ENCODE measurements at places on chromosomes 11 and 22.

DNA sequence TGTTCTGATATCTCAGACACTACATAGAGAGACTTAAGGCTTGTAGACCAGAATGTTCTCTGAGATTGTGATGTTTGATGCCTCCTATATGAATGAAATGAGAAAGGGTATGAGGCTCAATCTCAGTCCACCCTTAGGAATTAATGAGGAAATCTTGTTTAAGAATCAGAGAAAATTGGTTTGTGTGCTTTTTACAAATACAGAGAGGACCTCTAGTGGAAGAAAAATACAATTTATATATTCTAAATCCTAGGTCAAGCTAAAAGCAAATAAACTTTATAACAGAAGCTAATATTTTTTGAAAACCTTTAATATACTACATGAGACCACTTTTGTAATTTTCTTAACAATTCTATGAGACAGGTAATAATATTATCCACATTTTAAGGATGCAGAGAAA lies 5.0 kb upstream of the OR52H1 start:
- ATAC-seq = no peak

DNA sequence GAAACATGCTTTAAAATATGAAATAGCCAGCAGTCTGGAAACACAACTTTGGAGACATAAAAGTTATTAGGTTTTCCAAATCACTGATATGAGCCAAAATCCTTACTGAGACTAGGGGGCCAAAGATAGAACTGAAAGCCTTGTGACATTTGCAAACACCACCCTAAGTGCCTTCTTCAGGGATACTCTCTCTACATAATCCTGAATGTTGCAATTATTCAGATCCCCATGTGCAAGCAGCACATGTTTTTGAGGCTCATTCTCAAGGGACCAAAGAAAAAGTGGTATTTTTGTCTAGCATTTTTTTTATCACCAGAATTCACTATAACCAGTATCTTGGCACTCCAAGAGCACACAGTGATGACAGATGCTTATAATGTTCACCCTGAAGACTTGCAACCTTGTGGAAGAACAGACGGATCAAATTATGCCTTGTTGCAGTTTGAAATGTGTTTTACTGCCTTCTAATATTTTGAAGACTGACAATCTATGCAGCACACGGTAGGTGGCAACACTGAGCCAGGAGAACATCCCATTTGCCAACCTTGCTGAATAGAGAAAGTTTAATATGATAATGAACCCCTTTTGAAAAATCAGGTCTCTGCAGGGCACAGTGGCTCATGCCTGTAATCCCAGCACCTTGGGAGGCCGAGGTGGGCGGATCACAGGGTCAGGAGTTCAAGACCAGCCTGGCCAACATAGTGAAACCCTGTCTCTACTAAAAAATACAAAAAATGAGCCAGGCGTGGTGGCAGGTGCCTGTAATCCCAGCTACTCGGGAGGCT lies 78.5 kb downstream of the PLEKHA7 start:
- ATAC-seq = no peak

- no peak for ATAC-seq
Observed at GRCh38 chr11:91804042-91804441, 420.6 kb upstream of the FAT3 start.

GRCh38 chr11:61173456-61173855 lies 12.2 kb upstream of the VPS37C start:
- ATAC-seq = no peak

- ATAC-seq = no peak
Observed at GRCh38 chr11:128040603-128041002, 546.8 kb downstream of the ETS1 start.

- no peak for ATAC-seq
Observed at GRCh38 chr22:36304429-36304828, 51.5 kb downstream of the APOL1 start.

- no peak for ATAC-seq
Observed at GRCh38 chr11:88068848-88069554, 106.2 kb downstream of the RAB38 start.

GRCh38 chr22:49229483-49230193 lies 598.0 kb downstream of the BRD1 start:
- no peak for ATAC-seq

DNA sequence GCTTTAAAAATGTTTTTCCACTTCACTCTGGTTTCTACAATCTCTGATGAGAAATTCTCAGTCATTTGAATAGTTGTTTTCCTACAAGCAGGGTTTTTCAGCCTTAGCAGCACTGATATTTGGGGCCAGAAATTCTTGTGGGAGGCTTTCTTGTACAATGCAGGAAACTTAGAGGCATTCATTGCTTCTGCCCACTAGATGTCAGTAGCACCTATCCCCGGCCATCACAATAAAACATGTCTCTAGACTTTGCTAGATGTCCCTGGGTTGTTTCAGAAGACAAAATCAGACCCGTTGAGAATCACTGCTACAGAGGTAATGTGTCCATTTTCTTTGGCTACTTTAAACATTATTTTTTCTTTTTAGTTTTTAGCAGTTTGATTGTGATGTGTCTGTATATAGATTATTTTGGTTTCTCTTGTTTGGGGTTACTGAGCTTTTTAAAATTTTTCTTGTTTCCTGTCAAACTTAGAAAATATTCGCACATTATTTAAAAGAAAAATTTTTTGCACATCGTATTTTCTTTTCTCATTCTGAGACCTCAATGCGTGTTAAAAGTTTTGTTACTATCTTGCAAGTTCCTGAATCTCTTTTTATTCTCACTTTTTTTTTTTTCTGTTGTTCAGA lies 60.8 kb upstream of the CCDC179 start:
- no peak for ATAC-seq

GRCh38 chr11:131449036-131450019 lies 78.9 kb downstream of the NTM start:
- no peak for ATAC-seq

DNA sequence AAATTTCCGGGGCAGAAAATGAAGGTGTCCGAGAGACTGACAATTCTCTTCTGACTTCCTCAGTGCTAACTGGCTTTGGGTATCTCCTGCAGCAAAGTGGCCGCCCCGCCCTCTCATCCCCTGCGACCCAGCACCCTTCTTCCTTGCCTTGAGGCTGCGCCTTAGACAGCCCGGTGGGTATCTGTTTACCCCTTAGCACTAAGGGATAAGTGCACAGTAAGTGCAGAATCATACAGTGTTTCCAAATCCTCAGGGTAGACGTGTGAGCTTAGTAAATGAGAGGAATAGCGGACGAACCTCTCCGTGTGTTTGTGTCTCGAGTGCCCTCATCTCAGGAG lies 368 bp upstream of the CHORDC1 start:
- peak; percentile 64 for ATAC-seq

DNA sequence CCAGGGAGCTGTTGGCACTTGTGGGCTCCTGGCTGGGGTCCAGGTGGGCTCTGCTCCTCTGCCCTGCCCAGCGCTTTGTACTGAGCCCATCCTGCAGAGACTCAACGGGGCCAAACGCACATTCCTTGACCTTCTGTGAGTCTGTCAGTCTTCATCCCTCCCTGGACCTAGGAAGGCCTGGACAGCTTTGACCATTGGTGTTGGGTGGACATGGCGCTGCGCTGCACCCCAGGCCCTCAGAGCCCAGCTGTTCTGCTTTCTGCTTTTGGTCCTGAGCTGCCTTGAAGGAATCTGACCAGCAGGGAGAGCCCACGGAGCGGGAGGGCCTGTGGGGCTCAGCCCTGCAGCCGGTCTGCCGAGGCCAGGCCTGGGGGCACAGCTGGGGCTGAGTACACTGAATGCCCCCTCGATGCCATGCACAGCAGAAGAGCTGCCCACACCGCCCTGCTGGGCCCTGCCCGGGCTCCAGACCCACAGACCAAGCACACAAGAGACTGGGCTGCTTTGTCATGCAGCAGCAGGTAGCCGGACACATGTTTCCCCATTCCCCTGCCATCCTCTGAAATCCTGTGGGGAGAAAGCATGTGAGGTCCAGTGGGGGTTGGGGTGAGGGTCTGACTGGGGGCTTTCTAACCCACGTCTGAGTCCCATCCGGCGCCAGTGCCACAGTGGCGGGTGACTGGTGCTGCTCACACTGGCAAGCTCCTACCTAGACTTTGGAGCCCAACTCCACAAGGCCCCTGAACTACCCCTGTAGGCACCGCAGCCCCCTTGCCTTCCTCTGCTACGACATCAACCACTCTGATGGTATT lies 24.1 kb upstream of the CCDC188 start:
- no peak for ATAC-seq

DNA sequence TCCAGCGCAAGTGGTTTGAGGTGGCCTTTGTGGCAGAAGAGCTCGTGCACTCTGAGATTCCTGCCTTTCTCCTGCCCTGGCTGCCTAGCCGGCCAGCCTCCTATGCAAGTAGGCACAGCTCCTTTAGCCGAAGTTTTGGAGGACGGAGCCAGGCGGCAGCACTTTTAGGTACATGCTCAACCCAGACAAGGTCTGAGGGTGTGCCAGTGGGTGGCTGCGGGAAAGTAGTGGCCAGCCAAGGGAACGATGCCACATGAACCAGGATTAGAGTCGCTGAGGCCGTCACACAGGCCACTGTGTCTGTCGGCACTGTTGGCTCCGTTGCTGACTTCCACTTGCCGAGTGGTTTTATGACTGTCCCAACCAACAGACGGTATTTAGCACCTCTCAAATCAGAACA lies 64.8 kb upstream of the YWHAH start:
- ATAC-seq = no peak

GRCh38 chr11:32444186-32444585 lies 8.8 kb upstream of the WT1 start:
- ATAC-seq = no peak

DNA sequence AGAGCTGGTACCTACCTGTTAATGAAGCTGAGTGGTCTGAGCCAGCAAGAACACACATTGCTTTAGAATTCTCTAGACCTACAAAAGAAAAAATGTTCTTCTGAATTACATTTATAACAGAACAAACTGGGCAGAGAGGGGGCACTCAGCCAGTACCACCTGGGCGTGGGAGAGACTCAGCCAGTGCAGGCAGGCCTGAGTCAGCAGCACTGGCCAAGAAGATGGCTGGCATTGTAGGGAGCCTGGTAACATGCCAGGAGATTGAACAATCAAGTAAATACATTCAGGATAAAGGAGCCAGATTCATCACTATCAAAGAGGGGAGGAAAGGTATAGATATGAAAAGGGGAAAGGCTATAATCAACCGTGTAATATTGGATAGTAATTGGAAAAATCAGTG lies 19.9 kb downstream of the SERGEF start:
- ATAC-seq = no peak

- ATAC-seq = no peak
Observed at GRCh38 chr11:36131721-36132397, 157.4 kb downstream of the COMMD9 start.

GRCh38 chr11:3659595-3660515 lies 11.3 kb downstream of the CHRNA10 start:
- no peak for ATAC-seq

DNA sequence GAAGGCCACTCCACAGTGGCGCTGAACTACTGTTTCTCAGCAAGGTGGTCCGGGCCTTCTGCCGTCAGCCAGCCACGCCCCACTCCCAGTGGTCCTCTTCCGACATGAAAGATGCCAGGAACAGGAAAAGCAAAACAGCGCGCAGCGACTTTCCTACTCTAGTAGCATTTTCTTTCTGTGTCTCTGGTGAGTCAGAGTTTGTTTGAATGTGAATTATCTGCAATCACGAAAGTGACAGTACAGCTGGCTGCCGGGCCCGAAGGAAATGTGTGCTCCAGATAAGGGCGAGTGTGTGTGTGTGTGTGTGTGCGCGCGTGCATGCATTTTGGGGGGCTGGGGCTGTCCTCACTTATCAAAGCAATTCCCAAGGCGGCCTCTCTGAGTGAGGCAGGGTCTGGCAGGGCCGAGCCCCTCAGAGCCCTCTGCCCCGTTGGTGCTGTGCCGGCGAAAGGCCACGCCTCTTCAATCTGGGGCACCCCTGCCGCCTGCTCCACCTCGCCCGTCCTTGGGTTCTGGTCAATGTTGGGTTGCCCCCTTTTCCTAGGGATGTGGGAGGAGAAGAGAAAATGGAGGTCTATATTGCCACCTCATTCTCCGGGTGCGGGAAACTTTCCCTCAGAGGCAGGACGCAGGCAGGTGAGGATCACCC lies 288.5 kb downstream of the KIRREL3 start:
- ATAC-seq = no peak

GRCh38 chr22:19845054-19845722 lies 9.5 kb downstream of the GNB1L start:
- ATAC-seq = no peak

- ATAC-seq = no peak
Observed at GRCh38 chr22:37501610-37502341, 15.6 kb upstream of the MFNG start.

GRCh38 chr22:42331014-42331413 lies 60.6 kb upstream of the TCF20 start:
- ATAC-seq = no peak

GRCh38 chr11:78339483-78339882 lies 78.1 kb downstream of the GAB2 start:
- peak; percentile 13 for ATAC-seq
